ENCODE measurements at places on chromosomes 5 and 9.

GRCh38 chr5:131081374-131081773, 83.7 kb downstream of the HINT1 start:
- DNase-seq, result no peak

- peak; percentile 11 for DNase-seq
These were observed 558.5 kb downstream of the EFNA5 start for GRCh38 chr5:107112216-107112615.

GRCh38 chr9:96270236-96270744, 31.7 kb downstream of the HSD17B3 start:
- DNase-seq, result peak; percentile 6

DNA sequence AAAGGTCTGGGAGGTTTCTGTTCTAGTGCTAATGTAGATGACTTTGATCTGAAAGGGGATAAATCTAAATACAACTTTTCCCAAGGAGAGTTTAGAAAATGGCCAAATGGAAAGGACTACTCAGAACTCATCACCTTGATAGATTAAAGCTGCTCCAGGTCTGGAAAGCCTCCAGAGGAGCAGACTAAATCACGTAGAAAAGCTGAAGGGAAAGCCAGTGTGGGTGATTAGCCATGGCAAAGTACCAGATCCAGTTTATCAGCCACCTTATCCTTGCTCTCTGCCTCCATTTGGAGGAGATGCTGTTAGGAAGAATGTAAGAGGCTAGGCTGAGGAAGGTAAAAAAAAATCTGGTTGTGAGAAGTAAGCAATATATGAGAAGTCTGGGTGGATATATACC, 120.7 kb upstream of the RAI14 start:
- no peak for DNase-seq

- no peak for DNase-seq
These were observed 114.2 kb upstream of the FST start for GRCh38 chr5:53366245-53366644.

DNA sequence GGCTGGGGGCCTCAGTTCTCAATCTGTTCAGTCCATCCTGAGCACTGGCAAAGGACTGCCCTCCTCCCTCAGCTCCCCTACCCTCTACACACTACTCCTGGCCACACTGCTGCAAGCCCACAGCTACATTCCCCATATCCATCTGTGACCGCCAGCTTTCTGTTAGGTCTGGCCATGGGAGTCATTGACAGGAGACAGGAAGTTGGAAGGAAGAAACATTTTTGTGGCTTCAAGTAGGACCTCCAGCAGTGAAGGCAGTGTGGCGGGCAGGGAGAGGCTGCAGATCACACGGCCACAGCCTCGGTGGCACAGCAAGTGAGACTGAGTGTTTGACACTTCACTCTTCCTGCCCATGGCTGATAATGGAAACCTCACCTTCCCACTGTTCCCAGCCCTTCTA, 55.9 kb downstream of the SECISBP2 start:
- no peak for DNase-seq

- DNase-seq, result no peak
These were observed 47.8 kb upstream of the IRX4 start for GRCh38 chr5:1930501-1930879.

DNA sequence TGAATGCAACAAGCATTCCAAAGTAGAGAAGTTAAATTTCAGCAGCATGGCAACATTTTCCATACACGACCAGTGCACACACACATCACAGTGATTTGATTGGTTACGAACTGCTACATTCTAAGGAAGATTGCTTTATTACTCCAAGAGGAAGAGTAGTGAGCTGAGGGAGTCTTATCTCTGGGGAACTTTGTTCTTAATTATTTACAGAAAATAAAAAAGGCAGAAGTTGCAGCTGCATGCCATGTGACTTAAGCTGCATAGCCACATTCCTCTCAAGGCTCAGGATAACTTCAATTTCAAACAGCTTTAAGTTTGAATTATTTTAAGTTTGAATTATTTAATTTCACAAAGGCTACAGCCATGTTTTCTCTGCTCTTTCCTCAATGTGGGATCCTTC, 71.6 kb upstream of the HSPB3 start:
- DNase-seq, result no peak

DNA sequence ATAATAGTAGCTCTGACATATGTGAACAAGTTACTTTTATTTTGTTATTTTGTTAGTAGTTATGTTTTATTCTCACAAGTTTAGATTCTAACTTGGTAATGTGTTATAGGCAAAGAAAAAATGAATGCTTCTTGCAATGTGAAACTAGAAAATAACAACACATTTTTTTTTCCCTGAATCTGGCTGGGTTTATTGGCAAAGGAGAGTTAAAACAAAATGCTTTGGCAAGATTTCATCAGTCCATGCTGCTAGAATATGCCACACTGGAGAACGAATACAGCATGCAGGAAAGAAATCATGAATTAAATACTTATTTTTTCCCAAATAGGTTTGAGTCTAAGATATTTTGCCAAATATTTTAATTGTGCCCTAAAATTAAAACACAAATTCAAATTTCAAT, 1048.1 kb upstream of the ACO1 start:
- no peak for DNase-seq

All from HFF-Myc (cell line).